ENCODE measurements at places on chromosomes 6 and 20. TPM values are rescaled to one million over a fixed set of nuclear protein-coding genes. Genes with fewer than 3 reads are reported as not detected.

DNA sequence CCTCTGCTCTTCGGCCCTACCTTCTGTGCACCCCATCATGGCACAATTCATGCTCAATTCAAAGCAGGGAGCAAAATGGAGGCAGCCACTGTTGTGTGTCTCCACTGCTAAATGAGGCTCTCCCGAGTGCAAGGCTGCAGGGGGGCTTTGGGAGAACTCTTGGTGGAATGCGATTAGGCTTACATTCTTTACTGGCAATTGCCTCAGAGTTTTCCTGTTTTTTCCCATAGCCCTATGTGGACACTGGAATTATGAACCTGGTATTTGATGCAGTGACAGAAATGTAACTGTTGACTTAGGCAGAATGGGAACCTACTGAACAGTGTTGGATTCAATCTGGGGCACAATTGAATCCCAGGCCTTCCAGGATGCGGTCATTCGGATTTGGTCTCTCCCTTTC is 187.9 kb upstream of the GMDS start:
- no peak for DNase-seq

GRCh38 chr20:54570561-54570960 is 95.2 kb downstream of the DOK5 start:
- DNase-seq, result no peak

- no peak for DNase-seq
These were observed 218.0 kb upstream of the ARID1B start for GRCh38 chr6:156559162-156559690.

GRCh38 chr20:59933296-59933848 is at the start of gene SYCP2:
TSS of gene SYCP2 (minus strand) at chr20:59933637. CDS start at chr20:59922413, 11,224 bp downstream.
- no peak for DNase-seq

DNA sequence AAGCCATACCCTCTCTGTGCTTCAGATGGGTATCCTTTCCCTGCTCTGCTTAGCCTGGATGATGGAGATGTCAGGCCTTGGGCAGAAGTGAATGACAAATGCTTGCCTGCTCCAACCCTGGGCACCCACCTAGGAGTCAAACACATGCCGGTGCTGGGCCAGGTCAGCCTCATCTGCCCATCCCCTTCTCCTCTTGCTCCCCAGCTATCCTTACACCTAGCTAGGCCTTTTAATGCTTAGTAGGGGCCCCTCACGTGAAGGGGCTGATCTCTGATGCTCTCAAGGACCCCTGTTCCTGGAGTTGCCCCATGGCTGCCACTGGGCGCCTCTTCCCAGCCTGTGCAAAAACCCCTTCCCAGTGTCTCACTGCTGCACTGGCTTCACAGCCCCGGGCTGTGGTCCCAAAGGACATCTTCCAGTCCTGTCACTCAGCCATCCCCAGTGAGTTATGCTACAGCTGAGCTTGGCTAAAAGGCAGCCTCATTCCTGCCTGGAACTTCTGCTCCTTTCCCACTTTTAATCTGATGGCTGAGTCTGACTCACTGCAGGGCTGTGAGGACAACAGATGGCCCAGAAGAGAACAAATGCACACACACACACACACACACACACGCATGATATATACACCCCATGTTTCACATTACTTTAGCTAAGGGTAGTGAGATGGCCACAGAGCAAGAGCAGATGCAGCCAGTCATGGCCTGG is 12.8 kb upstream of the SDCBP2 start:
- peak; percentile 20 for DNase-seq

DNA sequence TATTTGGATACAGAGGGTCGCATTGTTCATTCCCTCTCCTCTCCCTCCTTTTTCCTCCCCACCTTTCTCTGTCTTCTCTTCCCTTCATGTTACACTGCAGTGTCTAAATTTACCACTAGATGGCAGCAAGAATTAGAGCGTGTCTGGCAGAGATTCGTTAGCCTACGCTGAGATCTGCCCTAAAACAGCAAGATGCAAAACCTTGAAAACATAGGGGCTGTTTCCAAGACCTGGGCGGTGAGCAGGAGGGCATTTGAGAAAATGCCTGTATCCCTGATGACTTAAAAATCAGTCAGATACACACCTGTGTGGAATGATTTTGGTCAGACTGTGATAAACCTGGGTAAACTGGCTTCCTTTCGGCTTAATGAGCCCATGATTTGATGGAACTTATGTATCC is 101.5 kb upstream of the ISM1 start:
- peak; percentile 69 for DNase-seq

- DNase-seq, result no peak
These were observed 70.5 kb upstream of the FAM184A start for GRCh38 chr6:119148825-119149525.

- peak; percentile 64 for DNase-seq
These were observed 79.1 kb downstream of the ELOVL4 start for GRCh38 chr6:79868098-79868722.

DNA sequence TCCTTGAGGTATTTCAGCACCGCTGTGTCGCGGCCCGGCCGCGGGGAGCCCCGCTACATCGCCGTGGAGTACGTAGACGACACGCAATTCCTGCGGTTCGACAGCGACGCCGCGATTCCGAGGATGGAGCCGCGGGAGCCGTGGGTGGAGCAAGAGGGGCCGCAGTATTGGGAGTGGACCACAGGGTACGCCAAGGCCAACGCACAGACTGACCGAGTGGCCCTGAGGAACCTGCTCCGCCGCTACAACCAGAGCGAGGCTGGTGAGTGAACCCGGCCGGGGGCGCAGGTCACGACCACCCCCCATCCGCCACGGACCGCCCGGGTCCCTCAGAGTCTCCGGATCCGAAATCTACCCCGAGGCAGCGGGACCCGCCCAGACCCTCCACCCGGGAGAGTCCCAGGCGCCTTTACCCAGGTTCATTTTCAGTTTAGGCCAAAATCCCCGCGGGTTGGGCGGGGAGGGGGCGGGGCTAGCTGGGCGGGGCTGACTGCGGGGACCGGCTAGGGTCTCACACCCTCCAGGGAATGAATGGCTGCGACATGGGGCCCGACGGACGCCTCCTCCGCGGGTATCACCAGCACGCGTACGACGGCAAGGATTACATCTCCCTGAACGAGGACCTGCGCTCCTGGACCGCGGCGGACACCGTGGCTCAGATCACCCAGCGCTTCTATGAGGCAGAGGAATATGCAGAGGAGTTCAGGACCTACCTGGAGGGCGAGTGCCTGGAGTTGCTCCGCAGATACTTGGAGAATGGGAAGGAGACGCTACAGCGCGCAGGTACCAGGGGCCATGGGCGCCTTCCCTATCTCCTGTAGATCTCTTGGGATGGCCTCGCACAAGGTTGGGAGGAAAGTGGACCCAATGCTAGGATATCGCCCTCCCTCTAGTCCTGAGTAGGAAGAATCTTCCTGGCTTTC is 693 bp downstream of the HLA-F start:
- peak; percentile 92 for DNase-seq

GRCh38 chr6:35161266-35161665 is 20.1 kb upstream of the TCP11 start:
- DNase-seq, result no peak

GRCh38 chr6:138637822-138638221 is 135.7 kb upstream of the CCDC28A start:
- DNase-seq, result no peak

- peak; percentile 80 for DNase-seq
These were observed 1.5 kb downstream of the DLL1 start for GRCh38 chr6:170289180-170289931.

GRCh38 chr6:13053006-13053461 is 275.3 kb downstream of the TBC1D7 start:
- no peak for DNase-seq

DNA sequence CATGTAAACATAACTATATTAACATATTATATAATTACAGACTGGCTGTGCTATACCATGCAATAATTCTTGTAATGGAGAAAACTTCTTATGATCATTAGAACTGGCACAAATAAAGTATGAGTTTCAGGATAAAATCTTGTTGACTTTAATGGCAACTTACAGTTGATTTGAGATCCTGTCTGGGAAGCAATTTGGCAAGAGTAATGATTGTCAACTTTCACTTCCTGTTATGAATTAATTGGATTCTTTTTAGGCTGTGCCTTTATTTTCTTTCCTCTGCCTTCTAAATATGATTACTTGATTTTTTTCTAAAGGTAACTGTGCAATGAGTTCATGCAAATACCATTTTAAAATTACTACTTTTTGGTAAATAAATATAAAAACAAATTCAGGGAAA is 158.1 kb upstream of the B3GAT2 start:
- no peak for DNase-seq

GRCh38 chr6:56524891-56525703 is 117.6 kb downstream of the DST start:
- no peak for DNase-seq

GRCh38 chr6:169811072-169811471 is 59.6 kb downstream of the ERMARD start:
- no peak for DNase-seq

DNA sequence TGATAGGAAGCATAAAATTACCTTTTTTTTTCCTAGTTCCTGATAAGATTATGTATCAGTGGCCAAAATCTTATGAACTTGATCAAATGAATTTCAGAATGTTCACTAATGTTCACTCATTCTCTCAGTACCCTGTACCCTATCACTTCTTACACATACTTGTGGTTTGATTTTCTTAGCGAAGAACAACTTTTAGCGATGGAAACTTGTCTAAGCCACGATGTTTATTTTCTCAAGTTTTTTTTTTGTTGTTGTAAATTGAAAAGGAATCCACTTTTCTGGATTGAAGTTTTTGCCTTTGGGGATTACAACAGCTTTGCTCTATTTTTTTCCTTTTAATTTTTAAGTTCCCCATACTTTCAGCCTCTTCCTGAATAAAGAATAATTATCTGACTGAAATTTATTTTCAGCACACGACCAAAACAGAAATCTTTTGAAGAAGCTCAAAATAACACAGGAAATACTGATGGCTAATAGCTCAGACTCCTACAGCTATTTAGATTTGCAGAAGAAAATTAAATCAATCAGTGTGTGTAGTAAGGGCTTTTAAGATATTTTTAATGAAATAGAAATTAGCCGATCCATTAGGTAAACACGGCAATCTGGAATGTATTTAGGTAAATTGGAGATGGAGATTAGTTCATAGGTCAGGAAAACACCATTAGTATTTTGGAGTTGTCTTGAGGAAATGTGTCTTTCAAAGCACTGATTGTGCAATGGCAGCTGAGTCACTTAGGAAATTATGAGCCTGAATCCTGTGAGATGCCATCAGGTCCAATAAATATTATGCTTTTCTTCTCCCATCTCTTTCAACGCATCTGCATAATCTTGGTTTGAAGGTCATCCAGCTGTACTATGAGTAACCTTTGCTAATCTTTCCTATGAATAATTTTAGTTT is 217.5 kb downstream of the GJA1 start:
- DNase-seq, result no peak

GRCh38 chr20:31894980-31895675 is 24.7 kb downstream of the TTLL9 start:
- peak; percentile 74 for DNase-seq

- peak; percentile 2 for DNase-seq
These were observed 180.5 kb downstream of the JARID2 start for GRCh38 chr6:15426395-15426794.

- no peak for DNase-seq
These were observed 463.0 kb downstream of the PRKN start for GRCh38 chr6:162264581-162264980.

DEFB132 gene
- total RNA-seq, result not detected

MUC22 gene
- total RNA-seq, result not detected

RAB22A gene
- total RNA-seq, result 10.8 TPM

HSPA1L gene
- 1.4 TPM for total RNA-seq

All from endodermal cell (in vitro differentiated cells).